ENCODE measurements at places on chromosomes 5 and 9. TPM values are rescaled to one million over a fixed set of nuclear protein-coding genes. Genes with fewer than 3 reads are reported as not detected.

- no peak for DNase-seq
These were observed 23.9 kb downstream of the SLC35A4 start for GRCh38 chr5:140588311-140589070.

GRCh38 chr5:115209279-115209678 is 39.6 kb upstream of the TRIM36 start:
- no peak for DNase-seq

The GABBR2 gene
- total RNA-seq: 1.1 TPM

DNA sequence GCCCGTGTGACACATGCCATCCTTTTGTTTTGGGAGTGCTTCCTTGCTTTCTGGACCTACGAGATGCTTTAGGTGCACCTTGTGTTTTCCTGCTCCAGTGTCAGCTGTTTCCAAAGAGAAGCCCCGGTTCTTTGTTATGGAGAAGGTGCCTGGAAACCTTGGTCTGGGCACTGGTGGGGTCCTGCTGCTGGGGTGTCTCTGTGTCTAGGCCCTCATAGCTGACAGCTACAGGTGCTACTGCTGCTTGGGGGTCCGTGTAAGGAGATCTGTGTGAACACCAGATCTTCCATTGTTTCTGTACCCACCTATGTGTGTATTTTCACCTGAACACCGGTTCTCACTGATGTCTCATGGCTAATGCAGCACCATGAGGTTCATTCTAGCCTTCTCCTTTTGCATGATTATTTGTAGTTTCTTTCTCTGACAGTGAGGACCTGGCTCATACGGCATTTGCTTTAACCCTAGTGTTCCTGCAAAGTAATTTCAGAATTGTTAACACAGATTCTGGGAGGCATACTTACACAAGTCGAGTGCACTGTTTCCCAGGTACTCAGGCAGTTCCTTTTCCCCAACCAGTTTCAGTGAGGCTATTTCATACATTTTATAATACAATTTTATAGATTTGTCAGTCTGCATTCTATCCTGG is 13.2 kb upstream of the FAM120AOS start:
- no peak for DNase-seq

DNA sequence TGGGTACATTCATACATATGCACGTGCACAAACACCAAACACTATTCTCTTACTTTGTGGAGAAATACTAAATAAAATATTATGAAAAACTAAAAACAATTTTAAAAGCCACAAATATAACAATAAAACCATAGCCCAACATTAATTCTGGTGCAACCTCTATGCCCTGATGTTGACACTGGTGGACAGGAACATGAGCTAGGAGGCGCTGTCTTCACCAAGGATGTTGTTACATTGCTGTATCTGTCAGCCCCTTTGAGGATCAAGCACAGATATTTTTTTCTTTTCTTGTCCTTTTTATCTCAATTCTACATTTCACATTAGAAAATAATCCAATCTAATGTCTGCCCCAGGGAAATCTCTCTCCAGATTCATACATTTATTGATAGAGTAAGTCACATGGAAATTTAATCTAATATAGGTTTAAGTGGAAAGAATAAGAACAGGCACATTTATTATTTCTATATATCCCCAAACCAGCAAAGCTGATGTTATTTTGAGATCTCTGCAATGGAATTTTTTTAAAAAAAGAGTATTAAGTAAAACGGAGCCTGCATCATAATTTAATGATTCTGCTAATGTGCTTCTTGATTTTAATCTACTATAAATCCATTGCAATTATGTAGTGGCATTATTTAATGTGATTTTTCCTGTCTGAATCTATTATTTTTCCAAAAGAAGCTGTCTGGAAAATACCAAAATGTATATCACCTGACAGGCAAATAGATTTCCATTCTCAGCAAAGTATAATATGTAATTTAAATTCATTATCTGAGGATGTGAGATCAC is 716.5 kb downstream of the MTRR start:
- no peak for DNase-seq

DNA sequence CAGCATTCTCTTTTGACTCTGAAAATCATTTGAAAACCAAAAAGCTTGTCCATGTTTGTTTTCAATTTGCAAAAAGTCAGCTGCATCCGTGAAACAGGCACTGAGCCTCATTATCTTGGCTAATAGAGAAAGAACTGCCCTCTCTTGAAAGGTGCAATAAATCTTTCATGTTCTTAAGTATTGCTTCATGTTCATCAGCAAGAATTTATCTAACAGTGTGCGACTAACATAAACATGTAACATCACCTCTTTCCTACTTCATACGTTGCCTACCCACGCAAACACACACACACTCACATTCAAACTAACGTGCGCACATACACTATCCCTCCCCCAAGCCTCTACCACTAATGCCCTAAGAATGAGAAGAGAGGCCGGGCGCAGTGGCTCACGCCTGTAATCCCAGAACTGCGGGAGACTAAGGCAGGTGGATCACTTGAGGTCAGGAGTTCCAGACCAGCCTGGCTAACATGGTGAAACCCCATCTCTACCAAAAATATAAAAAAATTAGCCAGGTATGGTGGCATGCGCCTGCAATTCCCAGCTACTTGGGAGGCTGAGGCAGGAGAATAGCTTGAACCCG is 629.7 kb upstream of the ZNF608 start:
- DNase-seq: no peak

DNA sequence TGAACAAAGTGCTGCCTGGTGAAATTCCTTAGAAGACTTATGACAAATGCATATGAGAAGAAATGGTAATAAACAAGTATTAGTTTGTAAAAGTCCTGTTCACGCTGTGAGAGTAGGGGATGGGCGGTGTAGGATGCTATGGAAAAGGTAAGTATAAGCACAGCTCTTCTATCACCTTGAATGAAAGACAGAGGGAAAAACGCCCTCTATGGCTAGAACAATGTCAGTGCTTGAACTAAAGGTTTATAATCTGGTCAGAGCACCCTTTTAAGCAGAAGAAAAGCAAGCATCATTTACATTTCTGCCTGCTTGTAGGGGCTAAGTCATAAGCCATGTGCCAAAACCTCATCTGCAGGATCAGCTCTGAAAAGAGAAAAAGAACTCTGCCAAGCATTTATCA is 115.2 kb downstream of the LHFPL2 start:
- no peak for DNase-seq

GRCh38 chr5:9841516-9842170 is 211.5 kb upstream of the TAS2R1 start:
- DNase-seq: no peak

DNA sequence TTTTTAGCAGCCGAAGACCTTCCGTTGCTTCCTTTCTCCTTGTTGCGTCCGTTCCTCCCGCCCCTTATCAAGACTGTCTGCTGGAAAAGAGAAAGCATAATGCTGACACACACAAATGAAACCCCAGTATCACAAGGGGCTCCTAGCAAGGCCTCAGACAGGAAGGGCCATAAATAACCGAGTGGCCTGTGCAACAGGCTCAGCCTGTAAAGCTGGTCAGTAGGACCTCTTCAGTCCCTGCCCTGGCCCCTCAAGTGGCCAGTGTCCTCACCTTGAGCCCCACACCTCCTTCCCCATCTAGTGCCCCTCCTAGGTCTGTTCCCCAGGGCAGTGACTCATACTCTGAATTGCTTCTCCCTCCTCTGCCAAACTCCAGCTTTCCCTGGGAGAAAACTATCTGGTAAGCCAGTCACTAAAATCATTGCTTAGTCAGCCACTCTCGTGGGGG is 174.6 kb upstream of the IL12B start:
- peak; percentile 23 for DNase-seq

GRCh38 chr5:76863001-76863400 is 13.2 kb downstream of the S100Z start:
- no peak for DNase-seq

The PCDHGA5 gene
- 4.9 TPM for total RNA-seq

The PDGFRB gene
- 39.7 TPM for total RNA-seq

The FAXDC2 gene
- 23.5 TPM for total RNA-seq

DNA sequence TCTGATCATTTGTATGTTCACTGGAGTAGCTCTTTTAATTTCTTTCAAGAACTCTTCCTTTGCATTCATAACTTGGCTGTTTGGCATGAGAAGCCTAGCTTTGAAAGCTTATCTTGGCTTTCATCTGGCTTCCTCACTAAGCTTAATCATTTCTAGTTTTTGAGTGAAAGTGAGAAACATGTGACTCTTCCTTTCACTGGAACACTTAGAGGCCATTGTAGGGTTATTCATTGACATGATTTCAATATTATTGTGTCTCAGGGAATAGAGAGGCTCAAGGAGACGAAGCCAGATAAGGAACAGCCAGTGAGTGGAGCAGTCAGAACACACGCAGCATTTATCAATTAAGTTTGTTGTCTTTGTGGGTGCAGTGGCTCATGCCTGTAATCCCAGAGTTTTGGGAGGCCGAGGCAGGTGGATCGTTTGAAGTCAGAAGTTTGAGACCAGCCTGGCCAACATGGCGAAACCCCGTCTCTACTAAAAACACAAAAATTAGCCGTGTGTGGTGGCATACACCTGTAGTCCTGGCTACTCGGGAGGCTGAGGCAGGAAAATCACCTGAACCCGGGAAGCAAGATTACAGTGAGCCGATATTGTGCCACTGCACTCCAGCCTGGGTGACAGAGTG is 98.3 kb downstream of the UGCG start:
- DNase-seq: no peak

DNA sequence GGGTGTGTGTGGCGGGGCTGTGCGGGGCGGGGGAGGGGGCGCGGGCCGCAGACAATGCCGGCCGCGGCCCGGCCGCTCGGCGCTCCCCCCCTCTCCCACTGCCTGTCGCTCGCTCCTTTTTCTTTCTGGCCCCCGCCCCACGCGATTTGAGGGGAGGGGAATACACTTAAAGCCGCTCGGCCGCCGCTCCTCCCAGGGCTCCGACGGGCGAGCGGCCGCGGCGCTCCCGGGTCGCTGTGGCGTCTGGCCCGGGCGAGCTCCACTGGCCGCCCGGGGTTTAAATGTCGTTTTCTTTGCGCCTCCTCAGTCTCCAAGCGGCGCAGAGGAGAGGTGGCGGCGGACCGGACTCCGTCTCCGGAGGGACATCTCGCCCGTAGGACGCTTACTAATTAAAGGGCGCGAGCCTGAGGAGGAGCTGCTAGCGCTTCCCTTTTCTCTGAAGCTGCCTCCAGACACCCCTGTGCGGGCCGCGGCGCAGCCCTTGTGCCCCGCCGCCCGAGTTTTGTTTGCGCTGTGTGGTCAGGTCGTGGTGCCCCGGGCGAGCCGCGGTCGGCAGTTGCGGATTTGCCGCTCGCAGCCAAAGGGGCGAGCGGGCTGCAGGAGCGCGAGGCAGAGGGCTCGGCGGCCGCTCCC is 1.4 kb downstream of the ZSWIM6 start:
- peak; percentile 47 for DNase-seq

DNA sequence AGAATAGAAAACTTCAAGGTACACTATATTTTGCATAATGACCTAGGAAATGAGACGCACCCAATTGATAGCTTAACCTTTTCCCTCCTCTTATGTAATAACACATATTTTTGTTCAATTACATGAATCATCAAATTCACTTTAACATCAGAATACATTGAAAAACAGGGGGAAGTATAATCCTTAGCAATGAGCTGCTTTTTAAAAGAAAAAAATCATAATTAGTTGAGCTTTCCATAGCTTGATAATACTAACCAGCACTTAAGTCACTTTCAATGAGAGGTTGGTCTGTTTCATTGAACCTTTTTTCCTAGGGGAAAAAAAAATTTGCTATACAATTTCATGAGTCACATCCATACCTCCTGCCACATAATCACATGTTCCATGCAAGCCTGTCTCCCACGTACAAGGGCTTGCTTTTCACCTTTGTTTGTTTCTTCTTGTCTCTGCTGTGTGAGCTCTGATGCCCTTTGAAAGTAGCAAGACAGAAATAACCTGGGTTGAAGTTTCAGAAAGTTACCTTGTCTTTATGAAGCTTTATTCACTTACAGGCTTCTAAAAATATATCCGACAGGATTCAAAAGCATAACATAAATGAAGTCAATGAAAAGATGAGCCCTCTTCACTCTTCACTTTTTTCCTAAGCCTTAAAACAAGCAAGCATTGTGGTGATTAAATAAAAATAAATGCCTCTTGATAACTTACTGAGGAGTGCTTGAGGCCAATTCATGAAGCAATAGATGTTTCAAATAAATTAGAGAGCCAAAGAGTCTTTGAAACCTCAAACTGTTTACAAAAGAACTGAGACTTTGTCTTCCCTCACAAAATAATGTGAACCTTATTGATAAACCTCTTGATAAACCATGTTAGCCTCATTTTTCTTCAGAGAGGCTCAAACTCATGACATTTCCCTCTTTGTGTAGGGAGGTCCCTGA is 108.5 kb downstream of the FEM1C start:
- DNase-seq: no peak

DNA sequence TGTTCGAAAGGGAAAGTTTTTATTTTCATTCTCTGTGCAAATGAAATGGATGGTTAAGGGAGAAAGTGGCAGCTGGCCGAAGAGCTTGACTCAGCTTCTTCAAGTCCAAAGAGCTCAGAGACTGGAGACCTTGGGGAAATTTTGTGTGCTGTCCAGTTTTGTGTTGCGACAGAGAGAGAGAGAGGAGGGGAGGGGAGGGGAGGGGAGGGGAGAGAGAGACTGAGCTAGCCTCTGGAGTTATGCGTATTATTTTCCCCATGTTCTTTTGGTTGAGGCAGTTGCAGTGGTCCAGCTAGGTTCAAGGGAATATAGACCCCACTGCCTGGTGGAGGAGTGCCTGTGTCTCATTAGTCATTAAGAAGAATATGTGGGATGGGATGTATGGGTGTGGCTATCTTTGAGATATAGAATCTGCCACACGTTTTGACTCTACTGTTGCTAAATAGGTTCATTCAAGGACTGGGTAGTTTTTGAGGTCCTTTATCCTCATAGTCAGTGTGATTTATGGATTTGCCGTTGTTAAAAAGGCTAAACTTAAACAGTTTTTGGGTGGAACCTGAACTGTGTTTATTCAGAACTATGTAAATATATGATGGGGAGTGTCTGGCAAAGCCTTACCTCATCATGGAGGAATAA is 69.7 kb downstream of the ARHGAP26 start:
- DNase-seq: peak; percentile 64

DNA sequence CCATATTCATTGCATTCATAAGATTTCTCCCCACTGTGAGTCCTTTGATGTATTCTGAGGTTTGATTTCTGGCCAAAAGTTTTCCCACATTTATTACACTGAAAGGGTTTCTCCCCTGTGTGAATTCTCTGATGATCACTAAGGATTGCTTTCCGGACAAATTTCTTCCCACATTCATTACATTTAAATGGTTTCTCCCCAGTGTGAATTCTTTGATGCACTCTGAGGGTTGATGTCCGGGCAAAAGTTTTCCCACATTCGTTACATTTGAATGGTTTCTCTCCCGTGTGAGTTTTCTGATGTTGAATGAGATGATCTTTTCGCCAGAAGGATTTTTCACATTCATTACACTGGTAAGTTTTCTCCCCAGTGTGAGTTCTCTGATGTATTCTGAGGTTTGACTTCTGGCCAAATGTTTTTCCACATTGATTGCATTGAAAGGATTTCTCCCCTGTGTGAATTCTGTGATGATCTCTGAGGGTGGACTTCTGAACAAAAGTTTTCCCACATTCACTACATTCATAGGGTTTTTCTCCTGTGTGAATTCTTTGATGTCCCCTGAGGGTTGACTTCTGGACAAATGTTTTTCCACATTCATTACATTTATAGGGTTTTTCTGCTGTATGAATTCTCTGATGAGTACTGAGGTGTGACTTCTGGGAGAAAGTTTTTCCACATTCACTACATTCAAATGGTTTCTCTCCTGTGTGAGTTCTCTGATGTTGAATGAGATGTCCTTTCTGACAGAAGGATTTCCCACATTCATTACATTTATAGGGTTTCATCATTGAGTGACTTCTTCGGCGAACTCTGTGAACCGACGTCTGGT is 18.8 kb downstream of the ZNF510 start:
- DNase-seq: no peak

Measured in left ventricle myocardium inferior (tissue), 1 donor.